ENCODE measurements at places on chromosomes 12 and 14.

DNA sequence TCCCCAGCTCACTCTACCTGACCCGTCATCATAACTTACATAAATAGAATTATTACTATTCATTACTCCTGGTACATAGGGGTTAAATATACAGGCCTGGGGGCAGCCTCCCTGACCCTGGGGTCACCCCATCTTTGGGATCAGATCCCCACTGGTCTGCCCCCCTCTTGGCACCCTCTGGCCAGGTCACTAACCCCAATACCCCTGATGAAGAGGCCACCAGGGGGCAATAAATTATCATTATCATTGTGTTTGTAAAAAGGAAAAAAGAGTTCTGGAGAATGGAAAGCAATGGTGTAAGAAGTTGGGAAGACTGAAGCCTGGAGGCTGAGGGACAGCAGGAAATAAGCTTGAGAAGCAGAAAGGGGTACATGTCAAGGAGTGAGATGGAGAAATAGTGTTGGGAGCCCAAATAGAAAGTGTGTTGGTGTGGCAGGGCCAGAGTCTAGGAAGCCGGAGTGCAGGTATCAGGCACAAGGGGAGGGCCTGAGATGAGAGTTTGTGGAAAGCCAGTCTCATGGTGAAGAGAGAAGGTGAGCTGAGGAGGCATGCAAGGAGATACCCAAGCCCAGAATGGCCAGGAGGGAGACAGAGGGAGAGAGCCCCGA, 6.1 kb upstream of the AAAS start:
- DNase-seq = no peak

DNA sequence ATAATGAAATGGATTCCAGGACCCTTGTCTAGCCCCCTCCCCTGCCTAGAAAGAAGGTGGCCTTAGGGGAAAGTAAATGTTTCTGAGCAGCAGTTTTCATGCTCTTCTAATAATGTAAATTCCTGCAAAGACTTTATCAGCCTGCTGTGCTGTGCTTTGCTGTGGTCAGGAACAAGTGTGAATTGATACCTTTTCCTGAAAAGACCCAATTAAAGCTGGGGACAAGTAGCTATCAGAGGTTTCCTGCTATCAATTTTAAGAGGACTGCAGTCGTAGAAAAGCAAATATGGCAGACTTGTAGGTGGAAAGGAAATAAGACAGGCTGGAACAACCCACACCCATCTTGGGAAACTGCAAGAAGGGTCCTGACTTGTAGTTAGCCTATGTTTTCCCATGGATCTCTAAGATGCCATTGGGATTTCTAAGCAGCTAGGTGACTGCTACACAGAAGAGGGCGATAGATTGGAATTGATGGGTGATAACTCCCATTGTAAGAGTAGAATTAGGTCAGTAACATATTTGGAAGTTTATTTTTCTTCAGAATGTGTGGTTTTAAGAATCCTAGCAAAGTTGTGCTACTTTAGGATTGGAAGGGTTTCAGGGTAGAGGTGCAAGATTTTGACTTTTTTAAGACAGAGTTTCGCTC, 3.1 kb downstream of the DYNLL1 start:
- DNase-seq = no peak

- no peak for DNase-seq
Measured at GRCh38 chr12:104942075-104942474, 16.0 kb downstream of the SLC41A2 start.

GRCh38 chr14:55180434-55180833, 11.0 kb downstream of the DLGAP5 start:
- no peak for DNase-seq

- DNase-seq = no peak
Measured at GRCh38 chr14:29165431-29165830, 398.8 kb downstream of the FOXG1 start.

GRCh38 chr14:97806891-97807290, 1009.7 kb downstream of the VRK1 start:
- DNase-seq = no peak

DNA sequence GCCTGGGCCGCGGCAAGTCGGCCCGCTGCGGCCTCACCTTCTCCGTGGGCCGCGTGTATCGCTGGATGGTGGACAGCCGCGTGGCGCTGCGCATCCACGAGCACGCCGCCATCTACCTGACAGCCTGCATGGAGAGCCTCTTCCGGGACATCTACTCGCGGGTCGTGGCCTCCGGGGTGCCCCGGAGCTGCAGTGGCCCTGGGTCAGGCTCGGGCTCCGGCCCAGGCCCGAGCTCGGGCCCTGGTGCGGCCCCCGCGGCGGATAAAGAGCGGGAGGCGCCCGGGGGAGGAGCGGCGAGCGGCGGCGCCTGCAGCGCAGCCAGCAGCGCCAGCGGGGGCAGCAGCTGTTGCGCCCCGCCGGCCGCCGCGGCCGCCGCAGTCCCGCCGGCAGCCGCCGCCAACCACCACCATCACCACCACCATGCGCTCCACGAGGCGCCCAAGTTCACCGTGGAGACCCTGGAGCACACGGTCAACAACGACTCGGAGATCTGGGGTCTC, 226.2 kb upstream of the CRY1 start:
- DNase-seq = no peak

- DNase-seq = no peak
Measured at GRCh38 chr12:47835831-47836155, 16.1 kb upstream of the HDAC7 start.

DNA sequence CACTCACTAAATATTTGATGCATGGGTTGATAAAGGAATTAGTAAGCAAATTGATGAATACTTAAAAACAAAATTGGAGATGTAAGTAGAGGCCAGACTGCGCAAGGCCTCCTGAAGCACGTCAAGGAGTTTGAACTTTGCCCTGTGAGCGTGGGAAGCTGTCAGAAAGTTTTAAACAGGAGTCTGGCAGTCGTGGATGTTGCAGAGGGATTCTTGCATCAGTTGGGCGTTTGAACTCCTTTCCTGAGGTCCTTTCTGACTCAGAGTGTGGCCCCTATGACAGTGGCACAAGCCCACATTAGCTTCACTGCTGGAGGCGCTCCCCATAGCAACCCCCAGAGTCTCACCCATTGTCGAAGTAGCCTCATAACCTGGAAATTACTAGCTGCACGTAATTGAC, 17.9 kb upstream of the IL22 start:
- DNase-seq = no peak

All from stimulated activated CD4-positive, alpha-beta T cell treated with anti-CD3 and anti-CD28 coated beads, Interleukin-2, amount 100 ng/mL, for 48 hours (primary cell).